ENCODE measurements at places on chromosomes 2 and 18. TPM values are rescaled to one million over a fixed set of nuclear protein-coding genes. Genes with fewer than 3 reads are reported as not detected.

- peak; percentile 51 for DNase-seq
Observed at GRCh38 chr2:175690113-175690837, 311.8 kb downstream of the LNPK start.

The MPP4 gene
- total RNA-seq = 0.44 TPM

- DNase-seq = no peak
Observed at GRCh38 chr2:157203651-157204050, 53.9 kb upstream of the GALNT5 start.

GRCh38 chr18:58212274-58212673 is 168.2 kb downstream of the NEDD4L start:
- no peak for DNase-seq

The MATN3 gene
- 2.3 TPM for total RNA-seq

- DNase-seq = no peak
Observed at GRCh38 chr2:25270061-25270460, 71.7 kb downstream of the DNMT3A start.

GRCh38 chr18:25332002-25332401 is 20.0 kb downstream of the ZNF521 start:
- no peak for DNase-seq

- DNase-seq = peak; percentile 51
Observed at GRCh38 chr2:199471443-199472057, 13.8 kb upstream of the SATB2 start.

The SERPINB12 gene
- not detected for total RNA-seq

GRCh38 chr2:44429034-44429433 is 67.3 kb downstream of the CAMKMT start:
- DNase-seq = no peak

DNA sequence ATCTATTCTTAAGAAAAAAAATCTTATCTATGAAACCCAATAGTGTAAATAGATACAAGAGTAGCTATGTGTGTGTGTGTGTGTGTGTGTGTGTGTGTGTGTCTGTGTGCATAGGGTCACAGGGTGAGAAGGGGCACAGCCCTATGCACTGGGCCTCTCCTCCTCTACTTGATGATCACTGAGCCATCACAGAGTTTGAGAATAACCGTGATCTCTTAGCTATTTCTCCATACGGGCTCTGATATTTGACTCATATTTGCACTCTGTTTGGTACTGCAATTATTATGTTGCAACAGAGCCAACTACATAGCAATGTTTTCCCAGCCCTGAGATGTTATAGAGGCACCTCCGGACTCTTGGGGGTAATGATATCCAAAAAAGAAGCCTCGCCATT is 28.8 kb upstream of the SLC40A1 start:
- DNase-seq = no peak

- no peak for DNase-seq
Observed at GRCh38 chr18:76465630-76466409, 29.2 kb downstream of the ZNF516 start.

Data from Calu3 (cell line).